NCI-H226 (cell line): ENCODE measurements at places on chromosomes 6 and 20.

DNA sequence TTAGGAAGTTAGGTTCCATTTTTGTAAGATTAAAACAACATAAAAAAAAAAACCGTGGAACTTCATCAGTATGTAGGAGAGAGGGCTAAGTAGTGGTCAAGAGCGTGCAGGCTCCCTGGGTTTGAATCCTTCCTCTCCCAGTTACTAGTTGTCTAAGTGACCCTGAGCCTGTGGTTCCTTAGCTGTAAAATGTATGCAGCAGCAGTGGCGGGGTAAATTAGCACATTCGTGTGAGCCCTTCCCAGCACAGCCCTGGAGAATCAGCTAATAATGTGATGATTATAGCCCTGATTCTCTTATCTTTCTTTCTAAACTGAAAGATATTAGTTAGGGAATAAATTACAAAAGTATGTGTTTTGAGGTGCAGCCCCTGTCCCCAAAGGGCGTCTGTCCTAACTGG lies 32.6 kb downstream of the TM9SF4 start:
- DNase-seq: no peak

GRCh38 chr6:163806755-163807499 lies 392.4 kb downstream of the QKI start:
- DNase-seq: no peak

DNA sequence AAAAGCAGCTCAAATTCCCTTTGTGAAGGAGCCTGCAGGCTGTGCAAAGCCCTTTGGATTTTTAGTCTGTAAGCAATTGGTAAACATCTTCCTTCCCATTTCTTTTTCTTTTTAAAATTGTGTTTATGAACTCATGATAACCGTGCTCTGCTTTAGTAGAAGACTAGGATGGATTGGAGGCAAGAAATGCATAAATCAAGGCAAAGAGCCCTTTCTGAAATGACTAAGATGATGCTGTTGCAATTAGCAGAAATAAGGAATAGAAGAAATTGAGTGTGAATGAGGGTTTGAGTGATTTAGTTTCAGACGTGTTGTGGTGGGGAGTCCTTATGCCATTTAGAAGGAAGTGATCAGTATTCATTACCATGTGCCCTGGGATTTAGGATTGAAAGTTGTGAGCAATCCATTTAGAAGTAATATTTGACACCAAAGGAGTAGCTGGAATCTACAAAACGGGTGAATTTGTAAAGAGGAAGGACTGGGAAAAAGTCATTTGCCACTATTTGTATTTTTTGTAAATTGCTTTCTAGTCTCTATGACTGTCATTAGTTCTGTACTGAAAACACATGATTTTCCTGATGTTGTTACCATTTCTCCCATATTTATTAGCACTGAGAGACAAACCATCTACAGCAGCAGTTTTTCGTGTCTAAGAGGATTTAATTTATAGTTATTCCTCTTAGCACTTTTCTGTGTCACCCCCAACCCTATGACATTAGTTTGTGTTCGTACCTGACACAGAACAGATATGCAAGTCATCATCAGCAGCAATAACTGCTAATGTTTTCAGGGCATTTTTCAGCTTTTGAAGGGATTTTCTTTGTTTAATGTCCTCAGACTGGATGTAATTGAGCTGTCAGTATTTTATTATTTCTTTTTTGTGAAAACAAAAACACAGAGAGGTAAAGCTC lies 265.0 kb downstream of the UTRN start:
- no peak for DNase-seq

GRCh38 chr20:53408691-53409446 lies 184.8 kb downstream of the ZNF217 start:
- DNase-seq: no peak

DNA sequence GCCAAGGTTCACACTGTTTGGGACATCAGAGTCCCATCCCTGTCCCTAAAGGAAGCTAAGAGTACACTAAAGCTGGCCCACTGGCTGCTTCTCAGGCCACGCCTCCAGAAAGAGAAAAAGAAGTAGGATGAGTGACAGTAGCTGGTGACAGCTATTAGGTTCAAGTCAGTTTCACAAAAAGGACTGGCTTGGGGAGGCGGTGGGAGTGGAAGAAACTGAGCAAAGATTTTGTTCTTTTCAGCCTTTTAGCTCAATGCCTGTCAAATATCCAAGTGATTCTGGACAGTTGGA lies 374.7 kb downstream of the ZFAND3 start:
- no peak for DNase-seq

DNA sequence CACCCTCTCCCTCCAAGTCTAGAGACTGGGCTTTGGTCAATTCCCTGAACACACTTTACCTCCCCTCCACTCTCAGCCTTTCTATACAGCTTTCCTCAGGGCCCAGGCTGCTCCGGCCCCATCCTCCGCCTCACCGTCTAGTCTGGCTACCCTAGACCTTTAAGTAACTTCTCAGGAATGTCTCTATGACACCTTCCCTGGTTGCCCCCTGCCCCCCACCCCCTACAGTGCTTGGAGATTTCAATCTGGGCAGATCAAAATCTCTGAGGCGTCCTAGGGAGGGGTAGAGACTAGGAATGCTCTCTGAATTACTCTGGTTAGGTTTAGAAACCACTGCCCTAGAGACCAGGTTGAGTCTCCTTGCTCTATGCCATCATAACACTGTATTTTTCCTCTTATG lies 6.1 kb downstream of the UBE2J1 start:
- no peak for DNase-seq

DNA sequence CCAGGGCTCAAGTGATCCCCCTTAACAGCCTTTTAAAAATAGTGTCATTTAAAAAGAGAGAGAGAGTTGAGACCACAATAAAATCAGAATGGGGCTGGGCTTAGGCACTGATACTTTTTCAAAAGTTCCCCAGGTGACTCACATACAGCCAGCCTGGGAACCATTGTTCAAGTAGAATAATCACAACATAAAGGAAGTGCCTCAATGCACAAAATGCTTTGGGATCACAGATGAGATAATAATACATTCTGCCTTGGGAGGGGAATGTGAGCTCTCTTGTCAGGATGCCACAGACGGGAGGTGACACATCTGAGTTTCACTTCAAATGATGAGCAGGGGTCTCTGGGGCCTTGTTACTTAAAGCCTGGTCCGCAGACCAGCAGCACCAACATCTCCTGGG lies 34.0 kb upstream of the GABRR1 start:
- DNase-seq: no peak

GRCh38 chr6:169589293-169589692 lies 112.5 kb downstream of the WDR27 start:
- no peak for DNase-seq

GRCh38 chr6:151310852-151311767 lies 71.3 kb downstream of the AKAP12 start:
- no peak for DNase-seq

DNA sequence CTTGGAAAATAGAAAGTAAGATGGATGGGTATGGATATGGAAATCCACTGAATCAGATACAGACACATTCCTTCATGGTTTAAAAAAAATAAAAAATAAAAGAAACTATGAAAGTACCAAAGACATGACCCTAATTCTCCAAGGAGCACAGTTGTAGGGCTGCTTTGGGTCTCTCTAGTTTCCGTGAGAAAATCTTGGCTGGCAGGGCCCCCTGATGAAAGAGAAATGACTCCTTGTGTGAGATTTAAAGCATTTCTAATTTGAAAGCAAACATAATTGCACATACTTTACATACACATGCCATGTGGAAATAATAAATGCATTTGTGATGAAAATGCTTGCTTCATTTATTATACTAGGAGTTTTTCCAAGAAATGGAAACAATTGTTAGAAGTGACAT lies 593.9 kb upstream of the BTBD3 start:
- DNase-seq: no peak

DNA sequence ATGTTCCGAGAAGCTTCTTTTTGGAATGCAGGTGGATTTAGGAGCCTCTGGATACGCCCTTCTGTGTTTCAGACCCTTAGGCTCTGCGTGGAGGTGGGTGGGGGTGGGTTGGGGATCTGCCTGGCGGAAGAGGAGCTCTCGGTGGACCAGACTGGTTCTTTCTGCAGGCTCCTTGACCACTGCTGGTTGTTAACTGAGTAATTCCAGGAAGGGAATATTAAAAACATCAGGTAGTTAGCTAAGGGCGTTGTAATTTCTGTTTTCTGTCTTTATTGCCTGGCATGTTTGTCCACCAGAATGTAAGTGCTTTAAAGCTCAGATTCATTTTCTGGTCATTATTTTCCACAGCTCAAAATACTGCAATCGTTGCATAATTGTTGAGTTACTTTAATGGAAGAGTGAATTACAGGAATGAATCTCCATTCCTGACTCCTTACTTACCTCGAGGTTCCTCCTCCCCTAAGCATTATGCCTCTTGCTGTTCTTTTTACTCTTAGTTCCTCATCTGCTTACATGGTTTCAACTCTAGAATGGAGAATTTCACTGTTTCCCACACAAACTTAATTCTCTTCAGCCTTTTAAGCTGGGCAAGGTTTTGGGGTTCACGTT lies 5.9 kb downstream of the CDYL start:
- DNase-seq: no peak

GRCh38 chr6:34726055-34726454 lies 29.5 kb upstream of the ILRUN start:
- no peak for DNase-seq

- DNase-seq: no peak
Observed at GRCh38 chr6:14312587-14312986, 195.0 kb downstream of the CD83 start.

- DNase-seq: no peak
Observed at GRCh38 chr6:31479933-31480535, 17.9 kb upstream of the MICB start.

DNA sequence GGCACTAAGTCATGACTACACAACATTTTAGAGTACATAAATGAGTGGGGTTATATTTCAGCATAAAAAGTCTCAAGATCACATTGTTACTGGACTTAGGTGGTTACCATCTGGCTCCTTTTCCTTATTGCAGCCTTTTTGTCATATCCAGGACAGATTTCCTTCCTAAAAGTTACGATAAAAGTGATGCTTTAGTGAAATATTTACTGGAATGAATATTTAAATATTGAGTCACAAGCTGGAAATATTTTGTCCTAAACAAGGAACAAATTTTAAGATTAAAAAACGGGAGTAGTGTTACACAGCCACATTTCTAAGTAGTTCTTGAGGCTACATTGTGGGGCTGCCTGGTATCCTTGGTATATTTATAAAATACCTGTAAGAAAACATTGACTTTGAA lies 52.2 kb downstream of the CDC40 start:
- DNase-seq: no peak

DNA sequence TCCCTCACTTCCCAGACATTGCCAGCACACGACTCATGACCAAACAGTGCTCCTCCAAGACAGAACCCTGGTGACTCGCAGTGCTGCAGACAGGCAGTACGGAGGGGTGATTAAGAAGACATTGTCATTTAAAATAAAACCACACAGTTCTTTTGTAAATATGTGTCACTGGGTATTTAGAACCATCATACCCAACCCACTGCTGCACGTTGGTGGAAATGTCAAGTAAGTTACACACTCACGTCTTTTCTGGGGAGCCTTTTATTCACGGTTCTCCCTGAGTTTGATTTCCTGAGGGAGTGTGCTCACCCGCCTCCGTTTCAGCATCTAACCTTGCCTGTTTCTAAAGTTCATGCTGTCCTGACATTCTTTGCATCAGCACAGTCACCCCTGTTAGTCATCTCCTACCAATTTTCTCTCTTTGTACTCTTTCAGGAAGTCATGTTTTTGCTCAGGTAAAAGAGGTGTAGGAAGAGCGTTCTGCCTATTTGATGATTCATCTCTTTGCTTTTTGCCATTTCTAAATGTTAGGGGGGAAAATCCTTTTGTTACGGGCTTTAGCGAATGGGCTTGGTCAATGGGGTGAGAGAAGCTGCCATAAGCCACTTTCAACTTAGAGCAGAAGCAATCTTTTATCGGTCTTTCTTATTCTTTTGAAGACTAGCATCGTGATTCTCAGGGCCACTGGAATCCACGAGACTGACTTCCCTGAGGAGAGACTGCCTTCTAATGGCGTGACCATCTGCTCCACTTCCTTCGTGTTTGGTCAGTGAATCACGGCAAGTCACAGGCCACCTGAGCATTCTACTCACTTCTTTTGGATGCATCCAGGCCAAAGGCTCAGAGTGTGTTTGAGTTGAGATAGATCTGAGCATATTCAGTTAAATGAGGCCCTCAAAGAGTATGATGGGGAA lies 512.8 kb upstream of the JARID2 start:
- DNase-seq: peak; percentile 45

DNA sequence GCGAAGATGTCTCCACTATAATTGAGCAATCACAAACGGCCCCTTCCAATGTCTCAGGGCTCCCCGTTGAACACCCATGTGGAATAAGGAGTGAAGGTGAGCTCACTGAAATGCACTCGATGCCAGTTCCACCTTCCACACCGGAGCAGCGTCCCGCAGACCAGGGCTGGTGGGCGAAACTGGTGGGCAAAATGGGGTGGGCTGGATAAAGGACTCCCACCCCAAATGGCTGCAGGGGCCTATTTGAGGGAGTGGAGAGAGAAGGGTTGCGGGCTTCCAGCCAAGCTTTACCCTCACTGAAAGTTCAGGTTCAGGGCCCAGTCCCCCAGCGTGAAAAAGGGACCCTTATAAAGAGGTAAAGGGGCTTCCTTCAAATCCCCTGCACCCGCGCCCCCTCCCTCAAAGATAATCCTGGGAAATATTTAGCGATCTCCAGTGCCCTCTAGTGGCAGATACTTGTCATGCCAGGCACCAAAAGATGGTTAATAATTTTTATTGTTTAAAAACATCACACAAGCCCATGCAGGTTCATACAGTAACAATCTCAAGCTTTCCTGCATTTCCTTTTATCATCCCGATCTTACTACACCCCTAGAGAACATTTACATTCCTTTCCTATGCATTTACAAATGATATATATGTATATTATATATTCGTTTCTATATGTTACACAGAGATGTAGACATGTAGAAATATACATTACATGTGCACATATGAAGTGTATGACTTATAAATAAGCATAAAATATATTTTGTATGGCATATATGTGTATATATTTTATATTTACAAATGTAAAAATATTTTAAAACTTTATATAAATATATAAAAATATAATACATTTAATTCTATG lies 58.2 kb upstream of the NKX2-2 start:
- no peak for DNase-seq

DNA sequence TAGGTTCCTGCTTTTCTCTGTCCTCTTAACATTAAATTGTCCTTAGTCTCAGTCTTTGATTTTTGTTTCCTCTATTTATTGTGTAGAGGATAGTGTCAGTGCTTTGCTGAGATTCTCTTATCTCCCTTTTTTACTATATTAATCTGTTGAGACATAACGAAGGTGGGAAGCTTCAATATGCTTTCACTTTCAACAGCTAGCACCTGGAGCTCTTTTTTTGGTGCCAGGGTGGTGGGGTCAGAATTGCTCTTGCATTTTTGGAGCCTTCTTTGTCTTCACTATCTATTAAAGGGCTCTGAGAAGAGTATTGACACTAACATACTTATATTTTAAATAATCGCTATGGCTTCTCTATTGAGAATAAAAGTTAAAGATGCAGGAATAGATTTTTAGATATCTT lies 97.1 kb upstream of the EPHA7 start:
- no peak for DNase-seq

- no peak for DNase-seq
Observed at GRCh38 chr6:159149641-159150040, 19.6 kb upstream of the FNDC1 start.
